Sciatic nerve (tissue), 2 donors: ENCODE measurements at places on chromosomes 7 and 10. TPM values are rescaled to one million over a fixed set of nuclear protein-coding genes. Genes with fewer than 3 reads are reported as not detected.

MYOZ1 gene
- total RNA-seq, result 1.1 TPM

MUC3A gene
- total RNA-seq, result 0.36 TPM

- DNase-seq, result no peak
Observed at GRCh38 chr7:80357530-80357929, 154.3 kb downstream of the GNAT3 start.

GRCh38 chr10:33507662-33508425 lies 173.4 kb upstream of the NRP1 start:
- DNase-seq, result no peak

GRCh38 chr10:24793648-24794379 lies 70.1 kb upstream of the ARHGAP21 start:
- DNase-seq, result no peak

GRCh38 chr7:125090596-125090995 lies 161.0 kb upstream of the POT1 start:
- DNase-seq, result no peak

DNA sequence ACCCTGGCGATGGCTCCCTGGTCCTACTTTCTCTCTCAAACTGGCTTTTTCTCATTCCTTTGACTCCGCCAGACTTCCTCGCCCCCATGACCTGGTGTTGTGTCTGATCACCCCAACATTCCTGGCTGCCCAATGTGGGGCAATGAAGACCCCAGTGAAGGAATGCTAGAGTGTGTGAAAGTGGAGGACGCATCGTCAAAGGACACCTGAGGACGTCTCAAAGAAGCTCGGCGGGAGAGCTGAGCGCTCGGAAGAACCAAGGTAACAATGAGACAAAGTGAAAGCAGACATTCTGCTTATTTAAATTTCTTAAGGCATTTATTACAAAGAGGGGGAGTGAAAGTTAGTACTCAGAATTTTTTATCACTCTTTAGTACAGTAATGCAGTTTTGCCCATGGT lies 31.7 kb upstream of the AKR1C2 start:
- no peak for DNase-seq

DNA sequence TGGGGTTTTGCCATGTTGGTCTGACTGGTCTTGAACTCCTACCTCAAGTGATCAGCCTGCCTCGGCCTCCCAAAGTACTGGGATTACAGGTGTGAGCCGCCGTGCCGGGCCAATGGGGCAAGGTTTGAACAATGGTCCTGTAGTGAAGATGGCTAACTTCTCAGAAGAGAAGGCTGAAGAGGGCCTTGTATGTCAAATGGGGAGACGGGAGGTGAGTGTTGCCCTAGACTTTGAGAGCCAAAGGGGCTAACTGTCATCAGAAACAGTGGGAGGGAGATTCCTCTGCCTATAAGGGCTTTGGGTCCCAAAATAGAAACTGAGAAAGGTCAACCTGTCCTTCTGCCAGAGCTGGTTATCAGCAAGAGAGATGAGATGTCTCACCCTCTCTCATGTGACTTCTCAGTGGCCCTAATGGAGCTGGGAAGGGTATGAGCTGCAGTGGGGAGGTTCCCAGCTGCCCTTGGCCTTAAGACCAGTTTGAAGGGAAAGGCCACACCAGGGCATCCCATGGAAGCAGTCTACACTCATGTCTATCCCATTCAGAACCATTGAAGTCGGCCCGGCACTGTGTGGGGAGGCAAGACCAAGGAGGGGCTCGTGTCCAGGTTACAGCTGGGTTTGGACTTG lies 1.3 kb upstream of the SAMD8 start:
- no peak for DNase-seq

- DNase-seq, result no peak
Observed at GRCh38 chr10:104144931-104145330, 23.0 kb downstream of the SFR1 start.
